ENCODE measurements at places on chromosomes 12 and 14.
A peak's percentile ranks its signal among the peaks of the same experiment; 100 is the strongest.

DNA sequence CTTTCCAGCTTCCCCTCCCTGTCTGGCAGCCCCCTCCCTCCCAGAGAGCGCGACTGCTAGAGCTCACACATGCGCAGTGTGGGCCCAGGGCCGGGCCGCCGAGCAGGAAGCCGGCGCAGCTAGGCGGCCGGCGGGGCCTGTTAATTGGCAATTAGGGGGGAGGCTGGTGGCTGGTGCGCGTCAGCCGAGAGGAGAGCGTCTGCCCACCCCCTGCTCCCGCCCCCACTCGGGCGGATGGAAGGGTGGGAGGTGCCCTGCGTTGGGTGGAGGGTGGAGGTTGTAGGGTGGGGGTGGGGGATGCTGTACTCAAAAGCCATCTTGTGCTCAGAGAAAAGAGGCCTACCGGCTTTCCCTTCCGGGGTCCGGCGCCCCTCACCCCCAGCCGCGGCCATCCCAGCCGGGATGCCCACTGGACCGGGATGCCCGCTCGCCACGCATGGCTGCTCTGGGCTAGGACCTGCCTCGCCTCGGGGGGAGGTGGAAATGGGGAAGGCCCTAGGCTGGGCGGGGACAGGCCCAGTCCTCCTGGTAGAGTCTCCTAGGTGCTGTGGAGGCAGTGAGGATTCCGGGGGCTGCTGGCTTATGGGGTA is 9.2 kb downstream of the HOXC8 start:
- no peak for DNase-seq

DNA sequence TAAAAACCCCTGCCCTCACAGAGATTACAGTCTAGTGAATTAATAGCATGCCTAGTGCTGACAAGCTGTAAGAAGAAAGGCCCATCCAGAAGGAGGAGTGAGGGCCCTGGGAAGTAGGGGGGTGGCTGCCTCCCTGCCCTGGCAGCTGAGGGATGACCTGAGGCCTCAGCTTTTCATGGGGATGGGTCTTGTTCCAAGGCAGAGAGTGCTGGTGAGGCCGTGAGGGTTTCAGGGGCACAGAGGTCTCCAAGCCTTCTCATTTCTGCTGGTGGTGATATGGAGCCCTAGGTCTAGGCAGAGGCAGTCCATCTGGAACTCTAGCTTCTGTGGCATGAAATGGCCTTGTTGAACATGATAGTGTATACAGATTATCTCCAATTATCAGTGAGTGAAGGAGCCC is 114.4 kb downstream of the ZFP36L1 start:
- DNase-seq, result no peak

GRCh38 chr12:68998041-68998440 is 65.1 kb upstream of the CPM start:
- no peak for DNase-seq

DNA sequence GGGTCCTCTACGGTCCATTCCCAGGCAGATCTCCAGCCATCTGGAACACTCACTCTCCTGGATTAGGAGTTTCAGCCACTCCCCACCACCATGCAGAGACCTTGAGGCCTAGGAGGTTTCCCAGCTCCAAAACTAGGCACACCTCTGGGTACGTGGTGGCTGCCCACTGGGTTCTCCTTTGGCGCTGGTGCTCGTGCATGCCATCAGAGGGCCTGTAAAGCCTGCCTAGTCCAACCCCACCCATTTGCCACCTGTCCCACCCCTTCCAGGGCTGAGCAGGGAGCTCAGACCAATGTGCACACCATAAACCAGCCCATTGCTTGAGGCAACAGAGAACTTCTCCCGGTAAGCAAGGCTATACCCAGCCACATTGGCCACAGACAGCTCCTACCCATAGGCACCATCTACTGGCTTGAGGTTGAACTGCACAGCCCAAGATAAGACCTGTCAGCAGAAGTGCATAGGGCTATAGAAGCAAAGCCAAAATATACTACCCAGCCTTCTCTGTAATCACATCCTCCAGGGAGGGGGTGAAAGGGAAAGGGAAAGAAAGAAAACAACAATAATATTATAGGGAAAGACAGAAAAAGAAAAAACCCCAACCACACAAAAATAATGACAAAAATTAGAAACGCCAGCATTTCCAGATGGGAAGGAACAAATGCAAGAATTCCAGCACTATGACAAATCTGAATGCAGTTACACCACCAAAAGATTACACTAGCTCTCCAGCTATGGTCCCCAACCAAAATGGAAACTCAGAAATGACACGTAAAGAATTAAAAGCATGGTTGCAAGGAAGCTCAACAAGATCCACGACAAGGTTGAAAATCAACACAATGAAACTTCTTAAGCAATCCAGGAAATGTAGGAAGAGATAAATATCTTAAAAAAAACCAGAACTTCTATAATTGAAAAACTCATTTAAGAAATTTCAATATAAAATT is 111.9 kb upstream of the CCDC175 start:
- DNase-seq, result no peak

GRCh38 chr14:69850086-69850735 is 29.0 kb upstream of the SMOC1 start:
- DNase-seq, result peak; percentile 35

- no peak for DNase-seq
Measured at GRCh38 chr14:94100847-94101246, 9.7 kb upstream of the IFI27 start.

DNA sequence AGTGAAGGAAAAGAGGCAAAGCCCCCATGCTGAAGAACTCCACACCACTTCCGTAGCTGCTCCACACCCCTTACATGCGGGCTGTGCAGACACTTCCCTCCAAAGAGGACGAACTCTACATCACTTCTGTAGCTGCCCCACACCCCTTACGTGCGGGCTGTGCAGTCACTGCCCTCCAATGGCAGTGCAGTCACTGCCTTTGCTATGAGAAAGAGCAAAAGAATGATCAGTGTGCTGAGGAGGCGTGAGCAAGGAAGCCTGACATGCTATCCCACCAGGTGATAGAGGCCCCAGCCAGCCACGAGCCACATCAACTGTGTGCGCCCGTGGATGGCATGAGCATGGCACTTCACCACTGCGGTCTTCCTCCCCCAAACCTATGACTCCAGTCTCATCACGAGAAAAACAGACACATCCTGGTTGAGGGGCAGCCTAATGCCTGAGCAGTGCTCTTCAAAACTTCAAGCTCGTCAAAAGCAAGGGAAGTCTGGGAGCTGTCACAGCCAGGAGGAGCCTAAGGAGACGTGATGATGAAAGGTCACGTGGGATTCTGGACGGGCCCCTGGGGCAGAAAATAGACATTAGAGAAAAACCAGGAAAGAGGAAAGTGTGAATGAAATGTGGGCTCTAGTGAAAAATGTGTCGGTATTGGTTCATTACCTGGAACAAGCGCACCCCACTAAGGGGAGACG is 60.8 kb upstream of the C14orf180 start:
- peak; percentile 49 for DNase-seq

DNA sequence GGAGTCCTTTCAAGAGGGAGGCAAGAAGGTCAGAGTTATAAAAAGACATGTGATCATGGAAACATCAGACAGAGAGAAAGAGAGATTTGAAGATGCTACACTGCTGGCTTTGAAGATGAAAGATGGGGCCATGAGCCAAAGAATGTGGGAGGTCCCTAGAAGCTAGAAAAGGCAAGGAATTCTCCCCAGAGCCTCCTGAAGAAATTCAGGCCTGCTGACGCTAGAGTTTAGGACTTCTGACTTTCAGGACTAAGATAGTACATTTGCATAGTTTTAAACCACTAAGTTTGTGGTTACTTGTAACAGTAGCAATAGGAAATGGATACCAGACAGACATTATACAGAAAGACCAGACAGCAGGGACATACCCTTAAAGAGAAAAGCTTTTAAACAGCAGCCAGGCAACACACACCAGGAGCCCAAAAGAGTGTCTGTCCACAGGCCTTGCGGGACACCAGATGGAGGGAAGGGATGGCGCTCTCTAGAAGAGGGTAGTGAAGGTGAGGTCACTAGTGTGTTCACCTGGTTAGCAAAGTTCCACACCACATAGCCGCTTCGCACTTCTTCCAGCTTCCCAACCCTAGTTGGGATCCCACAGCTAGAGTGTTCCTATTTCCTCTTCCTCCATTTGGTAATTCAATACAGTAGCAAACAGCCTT is 29.7 kb upstream of the CEBPE start:
- no peak for DNase-seq

DNA sequence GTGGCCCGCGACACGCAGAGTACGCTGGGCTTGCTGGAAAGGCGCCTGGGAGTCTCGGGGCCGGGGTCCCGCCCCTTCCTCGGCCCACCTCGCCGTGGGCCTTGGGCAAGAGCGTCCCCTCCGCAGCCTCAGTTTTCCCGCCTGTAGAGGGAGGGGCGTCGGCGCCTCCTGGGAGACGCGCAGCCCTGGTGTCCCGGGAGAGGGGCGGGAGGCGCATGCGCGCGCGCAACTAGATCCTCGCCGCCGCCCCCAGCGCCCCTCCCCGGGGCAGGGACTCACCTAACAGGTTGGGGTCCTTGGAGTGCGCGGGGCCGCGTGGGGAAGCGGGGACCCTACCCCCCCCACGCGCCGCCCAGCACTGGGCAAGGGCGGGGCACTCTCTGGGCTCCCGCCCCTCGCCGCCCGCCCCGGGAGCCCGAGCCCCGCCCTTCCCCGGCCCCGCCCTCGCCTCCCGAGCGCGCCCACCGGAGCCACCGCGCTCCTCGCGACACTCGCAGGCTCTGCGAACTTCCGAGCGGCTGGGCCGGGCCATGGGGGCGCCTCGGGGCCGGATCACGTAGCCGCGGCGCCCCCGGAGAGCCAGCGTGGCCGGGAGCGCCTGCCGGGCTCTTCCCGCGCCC is at the start of gene KIF26A:
Gene KIF26A, plus strand, starts transcription at position 490 of the 620 bp plus-strand sequence. CDS start 136 bp downstream, outside the sequence.
- DNase-seq, result no peak

GRCh38 chr12:116358893-116359761 is 81.6 kb upstream of the MED13L start:
- DNase-seq, result peak; percentile 96

DNA sequence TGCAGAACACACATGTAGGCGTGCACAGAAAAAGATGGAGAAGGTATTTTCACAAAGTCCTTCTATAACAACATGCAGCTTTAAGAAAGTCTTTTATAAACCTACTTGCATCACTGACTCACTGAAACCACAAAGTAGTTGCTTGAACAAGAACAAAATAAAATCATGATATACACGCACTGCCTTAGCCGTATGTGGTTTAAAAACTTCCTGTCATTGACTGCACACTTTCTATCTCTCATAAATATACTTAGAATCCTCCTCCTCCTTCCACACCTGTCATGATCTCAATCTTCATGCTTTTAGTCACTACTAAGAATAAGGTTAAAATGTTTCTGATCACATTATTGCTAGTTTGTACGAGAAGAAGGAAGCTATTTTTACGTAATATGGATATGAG is 31.8 kb upstream of the RAD51AP1 start:
- no peak for DNase-seq

- DNase-seq, result no peak
Measured at GRCh38 chr12:112352921-112353320, 29.3 kb downstream of the HECTD4 start.

- DNase-seq, result no peak
Measured at GRCh38 chr12:130428116-130428515, 90.4 kb downstream of the PIWIL1 start.

- peak; percentile 83 for DNase-seq
Measured at GRCh38 chr14:105414456-105415371, 4.9 kb upstream of the MTA1 start.

GRCh38 chr12:38638401-38638800 is 267.0 kb downstream of the CPNE8 start:
- DNase-seq, result no peak

- no peak for DNase-seq
Measured at GRCh38 chr14:64035143-64035542, 182.3 kb downstream of the SYNE2 start.

- DNase-seq, result no peak
Measured at GRCh38 chr12:52308806-52309425, 12.3 kb downstream of the KRT83 start.

GRCh38 chr12:5022465-5023061 is 21.1 kb upstream of the KCNA5 start:
- no peak for DNase-seq

GRCh38 chr12:111355201-111355925 is 13.5 kb downstream of the PHETA1 start:
- DNase-seq, result no peak

DNA sequence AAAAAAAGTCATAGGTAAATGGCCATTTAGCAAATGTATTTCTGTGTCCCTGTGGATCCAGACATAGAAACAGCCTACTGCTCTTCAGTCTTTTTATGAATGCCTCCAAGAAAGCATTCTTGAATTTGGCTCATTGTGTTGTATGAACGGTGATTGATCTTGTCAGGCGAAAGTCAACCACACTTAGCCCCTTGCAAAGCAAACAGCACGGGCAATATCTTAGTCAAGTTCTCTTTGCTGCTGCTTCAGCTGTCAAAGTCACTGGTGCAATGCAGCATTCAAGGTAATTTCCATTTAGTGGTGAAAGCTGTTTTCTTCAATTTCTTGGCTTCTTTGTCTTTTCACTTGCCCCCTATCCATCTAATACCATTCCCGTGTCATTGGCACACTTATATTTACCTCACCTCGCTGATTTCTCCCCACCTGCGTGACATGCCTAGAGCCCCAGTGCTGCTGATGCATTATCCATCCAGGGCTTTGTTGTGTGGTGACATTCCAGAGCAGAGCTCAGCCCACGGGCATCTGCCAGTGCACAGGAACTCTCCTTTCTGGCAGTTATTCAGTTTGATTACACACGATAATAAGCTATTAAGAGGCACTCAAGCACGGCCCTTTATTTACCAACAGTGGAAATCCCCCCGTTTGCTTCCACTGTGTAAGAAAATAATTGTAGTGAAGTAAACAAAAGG is 362.3 kb upstream of the NOVA1 start:
- no peak for DNase-seq

- DNase-seq, result no peak
Measured at GRCh38 chr12:65853489-65854157, 29.3 kb downstream of the HMGA2 start.

GRCh38 chr14:104169699-104170479 is 31.5 kb downstream of the KIF26A start:
- no peak for DNase-seq

GRCh38 chr12:24425601-24425970 is 476.1 kb upstream of the SOX5 start:
- no peak for DNase-seq

- no peak for DNase-seq
Measured at GRCh38 chr12:77076886-77077285, 11.5 kb upstream of the E2F7 start.

DNA sequence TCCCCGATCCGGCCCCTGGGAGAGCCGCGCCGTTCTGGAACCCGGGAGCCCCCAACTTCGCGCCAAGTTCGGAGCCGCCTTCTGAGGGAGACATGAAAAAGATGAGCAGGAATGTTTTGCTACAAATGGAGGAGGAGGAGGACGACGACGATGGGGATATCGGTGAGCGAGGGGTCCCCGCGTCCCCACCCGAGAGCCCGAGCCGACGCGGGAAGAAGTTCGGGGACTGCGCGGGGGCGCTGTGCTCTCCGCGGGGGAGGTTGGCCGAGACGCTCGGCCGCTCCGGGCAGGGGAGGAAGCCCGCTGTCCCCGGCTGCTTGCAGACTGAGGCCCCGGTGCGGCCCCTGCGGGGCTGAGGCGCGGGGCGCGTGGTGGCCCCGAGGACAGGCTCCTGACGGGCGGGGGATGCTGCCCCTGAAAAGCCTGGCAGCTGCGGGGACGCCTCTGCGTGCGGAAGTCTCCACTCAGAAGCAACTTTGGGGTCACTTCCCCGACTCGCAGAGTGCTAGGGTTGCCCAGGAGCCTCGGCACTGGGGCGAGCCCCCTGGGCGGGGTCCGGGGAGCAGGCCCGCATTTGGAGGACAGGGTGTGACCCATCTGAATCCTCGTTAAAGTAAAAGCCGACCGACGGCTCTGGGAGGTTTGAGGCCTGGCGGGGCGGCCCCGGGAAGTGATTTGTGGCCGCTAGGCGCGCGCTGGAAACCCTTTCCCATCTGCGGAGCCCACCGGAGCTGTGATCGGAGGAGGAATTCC is 511 bp downstream of the ANO6 start:
- peak; percentile 79 for DNase-seq

- no peak for DNase-seq
Measured at GRCh38 chr12:47742253-47742825, 16.3 kb downstream of the RAPGEF3 start.
